ENCODE measurements at places on chromosomes 13 and 19. TPM values are rescaled to one million over a fixed set of nuclear protein-coding genes. Genes with fewer than 3 reads are reported as not detected.

Gene GRIN2D
- total RNA-seq, result not detected

Gene SHC2
- 2.1 TPM for total RNA-seq

Gene PSG11
- total RNA-seq, result not detected

Gene LGALS4
- 0.57 TPM for total RNA-seq

Gene TMC4
- 1.2 TPM for total RNA-seq

Gene AKT1S1
- 35.5 TPM for total RNA-seq

Gene KCTD4
- total RNA-seq, result not detected

Gene ZNF578
- 0.53 TPM for total RNA-seq

Gene NALCN
- 1.5 TPM for total RNA-seq

Gene ZNF878
- total RNA-seq, result 0.15 TPM

Gene ACER1
- total RNA-seq, result not detected

Gene ALOX5AP
- not detected for total RNA-seq

Gene PRTN3
- not detected for total RNA-seq

Gene IFNL1
- not detected for total RNA-seq

Gene C1QTNF9
- not detected for total RNA-seq

Gene VSTM2B
- total RNA-seq, result not detected

Gene ZNF846
- 7.7 TPM for total RNA-seq

Gene THSD8
- total RNA-seq, result not detected

Gene GARRE1
- 11.6 TPM for total RNA-seq

Gene ZNF575
- 0.11 TPM for total RNA-seq

Gene KCNN1
- total RNA-seq, result 2.1 TPM

Gene CYP4F8
- not detected for total RNA-seq

Gene ZNF649
- 4.4 TPM for total RNA-seq

Gene IL17D
- 1.4 TPM for total RNA-seq

Gene LILRB1
- total RNA-seq, result not detected

Gene SIGLECL1
- total RNA-seq, result not detected

Gene RASAL3
- total RNA-seq, result not detected

Gene DAND5
- not detected for total RNA-seq

Gene ATP8B3
- 1.5 TPM for total RNA-seq

Gene NLRP5
- total RNA-seq, result 0.04 TPM

Gene PSG7
- not detected for total RNA-seq

Gene LILRA1
- not detected for total RNA-seq

Gene ADGRE3
- not detected for total RNA-seq

Gene NUMBL
- 12.5 TPM for total RNA-seq

Gene ZNF709
- total RNA-seq, result 0.98 TPM

Gene CCDC97
- 17.7 TPM for total RNA-seq

Gene MTIF3
- 57.5 TPM for total RNA-seq

Gene NLRP9
- not detected for total RNA-seq

Gene IGSF23
- not detected for total RNA-seq

Gene SOX1
- total RNA-seq, result not detected

Gene ICAM4
- total RNA-seq, result 0.30 TPM

Gene TBC1D4
- total RNA-seq, result 22.0 TPM

Gene GDF15
- total RNA-seq, result 32.1 TPM

Gene ARL11
- total RNA-seq, result not detected

Gene HSPB6
- total RNA-seq, result 0.40 TPM

Gene NKPD1
- not detected for total RNA-seq

Gene CDC42EP5
- 6.6 TPM for total RNA-seq

Gene SIGLEC12
- total RNA-seq, result not detected
